ENCODE measurements at places on chromosomes 13 and 19.

GRCh38 chr13:85799097-85799582 is at the start of gene SLITRK6:
Gene SLITRK6 (minus strand): TSS chr13:85799419. CDS start chr13:85796508, 2,911 bp downstream.
- DNase-seq: no peak

- DNase-seq: no peak
These were observed 119.8 kb downstream of the ATP11A start for GRCh38 chr13:112809332-112810315.

- no peak for DNase-seq
These were observed 458.0 kb upstream of the GPC6 start for GRCh38 chr13:92768602-92769001.

DNA sequence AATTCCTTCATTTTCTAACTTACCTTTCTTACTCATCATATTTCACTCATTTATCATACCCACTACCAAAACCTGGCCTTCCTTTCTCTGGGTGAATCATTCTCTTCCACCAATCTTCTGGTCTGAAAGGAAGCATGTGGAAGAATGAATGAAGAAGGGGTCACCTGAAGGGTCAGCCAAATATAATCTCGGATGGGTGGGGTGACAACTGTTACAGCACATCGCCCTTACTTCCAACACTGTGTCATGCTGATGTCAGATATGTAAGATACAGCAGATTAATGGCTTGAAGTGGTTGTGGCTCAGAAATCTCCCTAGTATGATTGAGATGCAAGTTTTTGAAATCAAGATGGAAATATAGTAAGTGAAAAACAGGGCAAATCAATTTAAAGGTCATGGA is 401.7 kb upstream of the HTR2A start:
- DNase-seq: no peak

DNA sequence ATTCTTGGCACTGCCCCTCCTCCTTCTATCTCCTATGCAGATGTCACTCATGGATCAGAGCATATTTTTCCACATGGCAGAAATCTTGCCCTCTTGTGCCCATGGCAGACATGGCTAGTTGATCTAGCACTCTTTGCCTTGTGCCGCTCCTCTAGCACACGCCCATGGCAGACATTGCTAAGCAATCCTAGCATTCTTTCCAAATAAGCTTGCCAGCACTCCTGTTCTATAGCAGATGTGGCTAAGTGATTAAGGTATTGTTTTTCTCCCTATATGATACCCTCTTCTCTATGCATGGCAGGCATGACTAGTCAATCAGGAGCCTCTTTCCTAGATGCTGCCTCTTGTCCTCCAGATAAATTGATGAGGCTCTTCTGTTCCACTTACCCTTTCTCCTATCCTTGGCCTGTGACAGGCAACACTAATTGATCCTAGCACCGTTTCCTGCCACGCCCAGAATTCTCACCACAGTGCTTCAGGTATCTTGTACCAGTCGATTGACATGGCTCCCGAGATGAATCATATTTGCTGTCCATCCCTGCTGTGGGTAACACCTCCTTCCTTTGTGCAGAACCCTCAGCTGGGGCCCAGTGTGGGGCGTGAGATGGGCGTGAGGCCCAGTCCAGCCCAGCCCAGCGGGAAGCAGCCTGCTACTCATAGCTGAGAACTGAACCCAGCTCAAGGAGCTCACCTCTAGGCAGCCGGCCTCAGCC is 26.9 kb downstream of the TMED1 start:
- no peak for DNase-seq

GRCh38 chr19:18126097-18126496 is 26.9 kb upstream of the PIK3R2 start:
- peak; percentile 26 for DNase-seq

- DNase-seq: peak; percentile 25
These were observed 64.1 kb downstream of the TPT1 start for GRCh38 chr13:45276913-45277312.

DNA sequence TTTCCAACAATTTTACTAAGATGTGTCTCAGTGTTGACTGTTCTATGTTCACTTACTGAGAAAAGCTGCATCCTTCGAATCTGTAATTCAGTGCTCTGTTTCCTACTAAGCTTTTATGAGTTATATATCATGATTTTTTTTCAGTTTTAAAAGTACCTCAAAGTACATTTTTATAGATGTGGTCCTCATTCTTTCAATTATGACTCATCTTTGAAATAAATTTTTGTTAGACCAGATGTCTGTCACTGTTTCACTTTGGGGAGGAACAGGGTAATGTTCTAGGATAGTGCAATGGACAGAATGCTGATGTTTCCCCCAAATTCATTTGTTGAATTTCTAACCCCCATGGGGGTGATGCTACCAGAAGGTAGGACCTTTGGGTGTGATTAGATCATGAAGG is 74.8 kb downstream of the NALCN start:
- no peak for DNase-seq

GRCh38 chr19:4278419-4279266 is at the start of gene SHD:
Gene SHD (plus strand): TSS chr19:4279266. CDS start chr19:4280064, 798 bp downstream.
- no peak for DNase-seq

DNA sequence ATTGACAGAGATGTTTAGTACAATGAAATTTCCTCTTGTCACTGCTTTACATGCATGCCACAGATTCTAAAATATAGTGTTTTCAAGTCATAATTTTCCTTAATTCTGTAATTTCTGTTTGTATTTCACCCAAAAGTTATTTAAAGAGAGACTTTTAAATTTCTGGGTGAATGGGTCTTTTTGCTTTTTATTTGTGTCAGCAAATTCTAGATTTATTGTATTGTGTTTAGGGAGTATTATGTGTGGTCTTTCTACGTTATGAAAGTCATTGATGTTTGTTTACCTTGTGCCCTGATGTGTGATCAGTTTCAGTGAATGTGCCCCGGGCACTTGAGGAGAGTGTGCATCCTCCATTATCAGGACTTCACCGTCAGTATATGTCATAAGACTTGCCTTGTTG is 92.7 kb downstream of the SGCG start:
- no peak for DNase-seq

- no peak for DNase-seq
These were observed 7.6 kb upstream of the HMG20B start for GRCh38 chr19:3565139-3565538.

GRCh38 chr13:69595181-69595580 is 512.4 kb upstream of the ATXN8OS start:
- DNase-seq: no peak

GRCh38 chr13:98476106-98476505 is 100.8 kb downstream of the STK24 start:
- no peak for DNase-seq

- no peak for DNase-seq
These were observed 40.2 kb downstream of the SUGP2 start for GRCh38 chr19:18993115-18993514.

DNA sequence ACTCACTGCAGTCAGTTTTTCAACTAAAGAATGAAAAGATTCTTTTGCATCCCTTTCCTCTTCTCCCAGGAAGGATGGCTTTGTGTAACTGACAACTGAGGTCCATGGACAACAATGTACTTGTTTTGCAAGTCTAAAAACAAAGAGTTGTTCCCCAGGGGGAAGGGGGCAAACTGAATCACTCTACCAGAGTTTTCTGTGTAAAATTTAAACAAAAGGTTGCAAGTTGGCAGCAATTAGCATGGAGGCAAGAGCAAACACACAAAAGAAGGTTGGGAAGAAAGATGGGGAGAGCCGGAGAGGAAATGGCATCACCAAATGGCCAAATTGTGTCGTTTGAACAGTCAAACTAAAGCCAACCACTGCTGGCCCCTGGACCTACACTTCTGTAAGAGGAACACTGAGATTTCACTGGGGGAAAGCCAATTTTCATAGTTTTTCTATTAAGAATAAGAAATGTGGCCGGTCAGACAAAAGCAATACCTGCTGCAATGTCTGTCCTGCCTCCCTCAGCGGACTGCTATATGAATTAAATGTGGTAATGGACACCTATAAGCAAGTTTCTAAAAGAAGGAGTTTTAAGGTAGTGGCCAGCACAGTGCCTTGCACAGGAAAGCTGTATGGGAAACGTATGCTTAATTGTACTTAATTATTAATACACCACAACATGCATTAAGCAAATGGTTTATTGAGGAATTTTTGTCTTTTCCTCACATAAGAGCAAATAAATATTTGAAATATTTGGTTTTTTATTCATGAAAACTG is 16.1 kb upstream of the SACS start:
- DNase-seq: no peak

DNA sequence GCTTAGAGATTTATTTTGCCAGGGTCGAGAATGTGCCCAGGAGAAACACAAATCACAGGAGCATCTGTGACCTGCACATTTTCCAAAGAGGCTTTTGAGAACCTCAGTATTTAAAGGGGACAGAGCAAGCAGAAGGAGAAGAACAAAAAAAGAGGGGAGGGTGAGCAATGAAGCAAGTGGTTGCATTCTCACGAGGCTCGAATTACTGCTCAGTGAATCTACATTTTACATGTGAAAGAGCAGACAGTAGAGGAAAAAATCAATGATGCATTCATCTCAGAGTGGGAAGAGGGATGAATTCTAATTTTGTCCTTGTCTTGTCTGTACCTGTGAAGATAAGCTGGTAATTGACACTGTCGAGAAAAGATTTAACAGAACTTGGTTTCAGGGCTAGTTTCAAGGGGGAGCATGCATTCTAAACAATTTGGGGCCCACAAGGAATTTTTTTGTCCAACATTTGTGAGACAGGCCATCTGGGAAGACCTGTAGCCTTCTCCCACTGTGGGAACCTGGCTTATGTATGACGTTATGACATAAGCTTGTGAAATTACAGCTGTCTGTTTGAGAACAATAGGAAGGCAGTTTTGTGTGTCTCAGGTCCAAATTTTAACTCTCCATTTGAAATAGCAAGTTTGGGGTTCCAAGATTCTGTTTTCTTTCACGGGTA is 855.1 kb downstream of the SLITRK5 start:
- DNase-seq: no peak

- DNase-seq: no peak
These were observed 193.6 kb downstream of the IRS2 start for GRCh38 chr13:109592770-109593169.

GRCh38 chr13:39335721-39336120 is 267.3 kb downstream of the LHFPL6 start:
- DNase-seq: no peak

GRCh38 chr19:4639531-4640246 is 373 bp downstream of the TNFAIP8L1 start:
- DNase-seq: no peak

GRCh38 chr13:97139691-97140090 is 82.4 kb upstream of the MBNL2 start:
- no peak for DNase-seq

- no peak for DNase-seq
These were observed 38.1 kb upstream of the RGCC start for GRCh38 chr13:41419206-41419605.

- no peak for DNase-seq
These were observed 15.4 kb downstream of the FARP1 start for GRCh38 chr13:98158172-98158899.

DNA sequence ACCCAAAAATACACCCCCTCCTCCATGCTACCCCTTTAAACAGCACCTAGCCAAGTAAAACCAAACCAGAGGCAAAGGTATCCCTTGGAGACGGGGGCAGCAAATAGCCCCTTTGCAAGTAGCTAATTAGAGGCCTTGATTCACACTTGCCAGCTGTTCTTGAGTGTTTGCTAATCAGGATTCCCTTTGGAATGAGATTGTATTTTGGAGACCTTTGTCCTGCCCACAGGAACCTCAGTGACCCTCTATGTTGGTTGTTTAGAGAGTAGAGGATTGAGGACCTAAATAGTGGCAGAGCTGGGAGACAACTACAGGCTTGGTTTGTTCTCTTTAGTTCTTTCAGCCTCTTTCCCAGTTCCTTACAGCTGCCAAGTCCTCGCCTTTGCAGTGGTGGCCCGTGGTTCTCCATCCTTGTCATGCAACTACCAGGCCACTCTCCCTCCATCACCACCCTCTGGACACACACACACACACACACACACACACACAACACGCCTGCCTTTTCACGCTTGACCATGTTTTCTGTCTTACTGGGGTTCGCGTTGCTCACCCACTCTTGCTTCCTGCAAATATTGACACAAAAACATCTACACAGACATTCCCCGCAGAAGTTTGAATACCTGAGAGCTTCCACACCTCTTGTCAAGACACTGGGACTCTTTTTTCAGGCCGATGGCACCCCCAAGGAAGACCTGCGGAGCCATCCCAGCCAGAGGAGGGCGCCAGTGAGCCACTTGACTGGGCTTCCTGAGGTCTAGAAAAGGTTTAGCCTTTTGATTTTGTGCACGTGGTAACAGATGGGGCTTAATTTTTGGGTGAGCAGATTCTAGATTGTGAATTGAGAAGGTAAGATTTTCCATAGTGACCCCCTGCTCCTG is 80.0 kb upstream of the GPR183 start:
- DNase-seq: peak; percentile 95

- no peak for DNase-seq
These were observed 69.5 kb downstream of the SPACA7 start for GRCh38 chr13:112445411-112446271.

DNA sequence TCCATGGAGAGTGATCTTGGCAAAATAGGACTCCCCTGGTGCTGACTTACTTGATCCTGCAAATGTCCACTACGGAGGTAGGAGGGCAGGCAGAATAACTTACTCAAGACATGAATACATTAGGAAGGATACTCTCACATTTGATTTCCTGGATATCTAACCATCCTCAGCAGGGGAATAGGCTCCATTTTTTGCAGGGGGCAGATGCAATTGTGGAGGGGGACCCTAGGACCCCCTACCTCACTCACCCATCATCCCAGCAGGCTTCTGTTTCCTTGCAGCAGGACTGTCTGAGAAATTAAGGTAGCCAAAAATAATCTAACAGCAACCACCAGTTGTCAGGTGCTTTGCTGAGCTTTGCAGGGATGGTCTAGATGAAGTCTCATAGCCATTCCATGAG is 482.0 kb downstream of the ZNF536 start:
- no peak for DNase-seq

DNA sequence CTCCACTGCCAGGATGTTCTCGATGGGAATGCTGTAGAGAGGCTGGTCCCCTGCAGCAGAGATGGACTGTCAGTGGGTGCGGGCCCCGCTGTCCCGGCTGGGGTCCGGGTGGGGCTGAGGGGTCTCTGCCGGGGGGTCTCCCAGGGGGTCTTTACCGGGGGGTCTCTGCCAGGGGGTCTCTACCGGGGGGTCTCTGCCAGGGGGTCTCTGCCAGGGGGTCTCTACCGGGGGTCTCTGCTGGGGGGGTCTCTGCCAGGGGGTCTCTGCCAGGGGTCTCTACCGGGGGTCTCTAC is 25.7 kb upstream of the C13orf46 start:
- no peak for DNase-seq

DNA sequence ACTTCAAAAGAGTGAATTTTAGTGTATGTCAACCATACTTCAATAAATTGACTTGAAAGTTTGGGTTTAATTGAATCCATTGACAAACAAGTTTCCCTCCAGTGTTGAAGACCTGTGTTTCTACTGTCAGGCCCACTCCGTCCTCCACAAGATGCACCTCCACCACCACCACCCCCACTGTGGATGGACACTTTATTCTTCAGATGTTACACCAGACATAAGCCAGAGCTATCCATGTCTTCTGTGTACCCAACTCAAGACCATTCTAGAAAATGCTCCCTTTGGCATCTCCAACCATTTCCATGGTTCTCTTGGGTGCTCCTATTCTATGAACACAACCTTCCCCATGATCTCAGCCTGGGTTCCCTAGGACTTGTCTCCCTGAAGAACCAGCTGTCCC is 207.0 kb downstream of the COL4A1 start:
- DNase-seq: no peak

- no peak for DNase-seq
These were observed 74.2 kb upstream of the RFC3 start for GRCh38 chr13:33743438-33744368.

GRCh38 chr13:76684336-76684735 is 201.9 kb downstream of the KCTD12 start:
- DNase-seq: no peak

GRCh38 chr13:97753942-97754670 is 199.4 kb upstream of the IPO5 start:
- no peak for DNase-seq
